HS-5 (cell line): ENCODE measurements at places on chromosomes 6 and 20.

GRCh38 chr20:46872328-46873211, 22.1 kb upstream of the EYA2 start:
- DNase-seq, result no peak

DNA sequence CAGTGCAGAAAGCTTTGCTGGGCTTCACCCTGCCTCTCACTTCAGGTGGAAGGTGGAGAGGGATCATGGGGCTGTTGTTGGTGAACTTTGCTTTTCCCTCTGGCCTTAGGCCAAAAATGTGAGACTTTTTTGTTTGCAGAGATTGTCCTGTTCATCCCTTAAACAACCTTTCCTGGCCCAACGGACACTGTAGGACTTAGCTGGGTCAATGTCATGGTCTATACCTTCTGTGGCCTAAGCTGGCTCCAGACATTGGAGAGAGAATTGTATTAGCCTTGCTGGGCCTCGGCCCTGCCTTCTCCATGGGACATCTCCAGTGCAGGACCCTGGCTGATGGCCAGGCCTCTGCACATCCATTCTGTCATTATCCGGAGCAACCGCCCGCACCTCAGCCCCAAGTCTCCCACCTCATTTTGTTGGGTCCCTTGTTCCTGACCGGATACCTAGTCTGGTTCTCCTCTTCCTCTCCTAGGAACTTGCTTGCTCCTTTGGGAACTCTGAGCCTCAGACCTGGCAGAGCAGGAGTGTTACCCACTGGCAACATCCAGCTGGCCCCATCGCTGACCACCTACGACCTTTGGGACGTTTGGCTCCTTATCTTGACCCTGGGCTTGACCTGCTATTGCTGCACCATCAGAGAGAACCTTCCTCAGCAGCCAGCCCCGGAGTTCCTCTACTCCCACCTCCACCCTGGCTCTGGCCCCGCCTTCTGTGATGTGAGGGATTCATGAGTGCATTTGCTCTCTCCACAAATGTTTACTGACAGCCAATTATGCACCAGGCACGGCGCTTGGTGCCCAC, 128.2 kb downstream of the BANF2 start:
- no peak for DNase-seq

GRCh38 chr6:106546691-106547414, 82.4 kb downstream of the RTN4IP1 start:
- peak; percentile 82 for DNase-seq

GRCh38 chr20:24777746-24778145, 171.3 kb upstream of the CST7 start:
- DNase-seq, result no peak

DNA sequence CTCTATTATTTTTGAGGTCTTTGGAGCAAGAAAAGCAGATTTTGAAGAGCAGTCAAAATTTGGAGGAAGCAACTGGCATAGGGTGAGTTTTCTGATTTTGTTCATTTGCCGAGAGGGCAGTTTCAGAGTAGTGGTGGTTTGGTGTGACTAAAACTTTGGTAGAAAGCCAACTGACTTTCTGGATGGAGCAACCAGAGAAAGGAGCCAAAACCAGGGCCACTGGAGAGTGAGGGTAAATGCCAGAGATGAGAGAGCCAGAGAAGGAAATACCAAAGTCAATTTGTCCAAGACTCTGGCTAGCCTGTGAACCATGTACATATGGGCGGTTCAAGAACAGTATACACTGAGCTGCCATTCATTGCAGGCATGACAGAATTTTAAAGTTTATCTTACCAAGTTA, 40.5 kb upstream of the ZBTB24 start:
- DNase-seq, result peak; percentile 49

DNA sequence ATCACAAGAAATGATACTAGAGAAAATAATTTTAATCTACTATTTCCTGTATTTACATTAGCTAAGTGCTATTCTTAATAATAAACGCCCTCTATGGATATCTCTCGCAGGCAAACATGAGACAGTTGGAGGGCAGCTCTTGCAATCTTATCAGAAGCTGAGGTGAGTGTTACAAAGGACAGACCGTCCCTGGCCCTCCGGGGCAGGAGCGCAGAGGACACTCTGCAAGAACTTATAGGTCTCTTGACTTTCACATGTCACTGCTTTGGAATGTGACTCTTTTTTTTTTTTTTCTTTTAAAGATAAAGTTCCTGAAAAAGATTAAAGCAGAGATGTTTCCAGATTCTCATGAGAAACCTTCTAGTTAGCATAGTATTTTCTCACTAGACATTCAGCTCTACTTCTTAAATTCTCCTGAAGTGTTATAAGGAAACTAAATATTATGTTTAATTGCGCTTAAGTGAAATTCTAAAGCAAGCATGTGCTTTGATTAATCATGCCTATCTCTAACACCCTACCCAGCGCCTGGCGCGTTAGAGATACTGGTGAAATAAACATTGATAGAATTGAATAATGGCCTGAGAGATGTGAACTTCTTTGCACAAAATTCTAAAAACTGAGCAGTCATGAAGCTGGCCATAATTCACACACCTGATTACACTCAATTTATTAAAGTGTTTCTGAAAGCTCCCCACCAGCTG, 57.4 kb downstream of the SYTL3 start:
- no peak for DNase-seq

GRCh38 chr6:65126667-65127066, 580.4 kb downstream of the EYS start:
- no peak for DNase-seq

DNA sequence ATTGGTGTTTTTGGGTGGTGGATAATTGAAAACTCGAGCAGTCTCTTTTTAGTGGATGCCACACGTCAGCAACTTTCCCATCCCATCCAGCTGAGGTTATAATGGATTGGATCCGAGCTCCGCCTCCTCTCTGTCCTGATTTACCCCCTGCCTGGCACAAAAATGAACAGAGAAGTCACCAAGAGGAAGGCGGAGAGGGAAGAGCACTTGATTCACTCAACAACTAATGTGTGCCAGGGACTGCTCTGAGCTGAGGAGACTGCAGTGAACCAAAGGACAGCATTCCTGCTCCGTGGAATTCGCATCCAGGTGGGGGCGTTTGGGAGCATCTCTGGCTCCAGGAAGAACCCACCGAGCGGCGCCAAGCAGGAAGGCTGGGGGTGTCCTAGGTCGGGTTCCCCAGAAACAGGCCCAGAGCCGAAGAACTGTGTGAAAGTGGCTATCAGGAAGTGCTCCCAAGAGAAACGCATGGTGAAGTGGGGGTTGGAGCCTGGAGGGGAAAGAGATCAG, 95.8 kb upstream of the NAA20 start:
- DNase-seq, result no peak

DNA sequence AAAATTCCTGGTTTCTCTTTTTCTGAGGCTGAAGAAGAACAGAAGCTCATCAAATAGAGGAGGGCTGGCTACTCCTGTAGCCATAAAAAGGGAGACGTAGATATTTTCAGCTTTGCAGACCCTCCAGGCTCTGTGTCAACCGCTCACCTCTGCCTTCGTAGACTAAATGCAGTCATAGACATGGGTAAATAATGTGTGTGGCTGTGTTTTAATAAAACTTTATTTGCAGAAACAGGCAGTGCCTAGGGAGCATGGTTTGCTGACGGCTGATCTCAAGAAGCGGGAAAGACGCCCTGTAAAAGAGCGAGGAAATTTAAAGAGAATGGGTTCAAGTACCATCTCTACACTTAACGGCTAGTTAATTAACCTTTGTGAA, 171.8 kb downstream of the BCAS1 start:
- DNase-seq, result no peak

- DNase-seq, result no peak
Observed at GRCh38 chr6:53290537-53291510, 57.9 kb downstream of the ELOVL5 start.

DNA sequence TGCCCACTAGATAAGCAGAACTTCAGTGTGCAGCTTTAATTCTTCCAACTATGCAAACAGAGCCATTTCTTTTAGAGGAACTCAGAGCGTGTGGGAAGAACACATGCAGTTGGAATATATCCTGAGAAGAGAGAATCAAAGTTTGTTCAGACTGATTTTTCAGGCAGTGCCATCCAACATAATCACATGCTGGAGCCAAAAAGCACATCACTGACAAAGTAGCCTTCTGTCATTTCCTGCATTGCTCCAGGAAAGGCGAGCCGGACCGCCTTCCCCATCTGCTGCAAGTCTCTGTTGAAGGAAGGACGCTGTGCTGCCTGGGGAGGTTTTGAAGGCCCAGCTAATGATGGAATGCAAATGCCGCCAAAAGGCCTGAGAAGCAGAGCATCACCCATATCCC, 98.4 kb downstream of the DOK5 start:
- no peak for DNase-seq

GRCh38 chr20:14312001-14312400, 25.4 kb downstream of the FLRT3 start:
- no peak for DNase-seq

GRCh38 chr6:162576016-162576415, 151.6 kb downstream of the PRKN start:
- no peak for DNase-seq

GRCh38 chr6:4743926-4744325, 32.3 kb upstream of the CDYL start:
- no peak for DNase-seq

GRCh38 chr6:137309078-137309762, 90.0 kb upstream of the IFNGR1 start:
- peak; percentile 30 for DNase-seq

DNA sequence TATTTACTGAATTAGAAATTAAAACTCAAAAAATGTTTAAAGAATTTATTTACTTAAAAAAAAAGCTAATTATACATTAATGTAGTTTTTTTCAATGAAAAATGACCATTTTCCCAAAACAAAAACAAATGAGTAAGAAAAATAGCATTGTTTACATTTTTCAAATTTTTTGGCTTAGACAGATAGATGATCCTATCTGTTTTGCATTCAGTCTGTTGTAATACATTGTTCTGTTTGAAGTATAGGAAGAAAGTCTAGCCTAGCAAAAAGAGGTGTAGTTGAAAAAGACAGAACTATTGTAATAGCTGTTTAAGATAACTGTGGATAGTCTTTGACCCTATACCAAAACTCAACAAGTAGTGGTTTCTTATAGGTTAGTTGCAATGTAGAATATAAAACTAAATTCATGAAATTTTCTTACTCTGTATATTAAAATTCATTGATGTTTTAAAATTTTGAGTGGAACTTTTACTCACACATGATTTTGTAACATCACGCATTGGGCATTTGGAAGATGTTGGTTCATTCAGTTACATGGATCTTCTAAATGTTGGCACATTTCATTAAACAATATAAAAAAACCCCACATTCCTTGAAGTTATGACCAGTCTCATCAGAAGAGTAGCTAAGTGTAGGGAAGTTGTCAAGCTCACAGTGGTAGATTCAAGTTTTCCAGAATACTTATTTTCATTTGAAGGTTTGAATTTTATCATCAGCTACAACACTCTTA, 62.0 kb downstream of the KCNS1 start:
- DNase-seq, result no peak

DNA sequence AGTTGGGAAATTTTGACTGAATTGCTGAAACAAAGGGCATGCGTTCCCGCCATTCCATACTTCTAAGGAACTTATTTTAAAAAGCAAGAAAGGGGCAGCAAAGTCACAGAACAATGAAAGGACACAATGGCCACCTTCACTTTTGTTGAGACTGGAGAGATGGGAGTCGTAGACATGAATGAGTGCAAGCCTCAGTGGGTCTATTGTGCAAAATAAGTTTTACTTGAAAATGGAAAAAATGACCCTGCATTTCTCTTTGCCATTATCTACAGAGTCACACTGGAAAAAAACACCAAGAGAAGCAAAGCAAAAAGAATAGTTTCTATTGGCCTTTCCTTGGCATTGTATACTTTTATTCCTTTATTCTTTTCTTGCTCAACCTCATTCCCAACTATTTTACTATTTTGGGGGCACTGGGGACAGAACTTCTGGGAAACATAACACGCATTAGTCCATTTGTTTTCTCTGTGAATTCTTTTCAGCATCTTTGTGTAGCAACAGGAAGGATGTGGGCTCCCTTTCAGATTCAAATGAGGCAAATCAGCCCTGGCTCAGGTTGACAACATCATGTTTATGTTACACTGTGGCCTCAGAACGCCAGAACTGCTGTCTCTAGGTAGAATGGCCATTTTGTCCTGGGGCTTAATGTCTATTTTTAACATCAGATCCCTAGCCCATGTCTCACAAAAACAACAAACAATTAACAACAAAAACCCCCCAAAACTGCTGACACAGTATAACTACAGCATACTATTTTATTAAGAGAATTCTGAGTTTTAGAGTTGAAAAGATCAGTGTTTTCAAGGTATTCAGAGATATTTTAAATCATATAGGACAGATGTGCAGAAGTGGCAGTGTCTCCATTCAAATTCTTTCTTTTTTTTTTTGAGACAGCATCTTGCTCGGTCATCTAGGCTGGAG, 122.2 kb downstream of the FYN start:
- no peak for DNase-seq

- no peak for DNase-seq
Observed at GRCh38 chr6:113876695-113877094, 19.6 kb downstream of the MARCKS start.

DNA sequence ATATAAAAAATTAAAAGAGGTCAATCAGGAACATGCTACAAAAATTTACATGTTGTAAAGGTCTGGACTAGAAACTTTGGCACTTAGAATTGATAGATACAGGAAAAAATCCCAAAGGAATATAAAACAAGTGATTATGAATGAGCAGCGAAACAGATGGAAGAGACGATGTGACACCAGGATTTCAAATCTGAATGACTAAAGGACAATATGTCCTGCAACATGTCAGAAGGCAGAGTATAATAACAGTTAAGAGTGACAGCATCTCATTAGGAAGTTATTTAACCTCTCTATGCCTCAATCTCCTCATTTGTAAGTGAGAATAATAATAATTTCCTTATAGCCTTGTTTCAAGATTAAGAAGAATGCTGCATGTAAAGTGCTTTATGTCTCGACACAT, 50.3 kb downstream of the FRK start:
- DNase-seq, result no peak

GRCh38 chr20:22951966-22952365, 83.1 kb upstream of the SSTR4 start:
- DNase-seq, result no peak

DNA sequence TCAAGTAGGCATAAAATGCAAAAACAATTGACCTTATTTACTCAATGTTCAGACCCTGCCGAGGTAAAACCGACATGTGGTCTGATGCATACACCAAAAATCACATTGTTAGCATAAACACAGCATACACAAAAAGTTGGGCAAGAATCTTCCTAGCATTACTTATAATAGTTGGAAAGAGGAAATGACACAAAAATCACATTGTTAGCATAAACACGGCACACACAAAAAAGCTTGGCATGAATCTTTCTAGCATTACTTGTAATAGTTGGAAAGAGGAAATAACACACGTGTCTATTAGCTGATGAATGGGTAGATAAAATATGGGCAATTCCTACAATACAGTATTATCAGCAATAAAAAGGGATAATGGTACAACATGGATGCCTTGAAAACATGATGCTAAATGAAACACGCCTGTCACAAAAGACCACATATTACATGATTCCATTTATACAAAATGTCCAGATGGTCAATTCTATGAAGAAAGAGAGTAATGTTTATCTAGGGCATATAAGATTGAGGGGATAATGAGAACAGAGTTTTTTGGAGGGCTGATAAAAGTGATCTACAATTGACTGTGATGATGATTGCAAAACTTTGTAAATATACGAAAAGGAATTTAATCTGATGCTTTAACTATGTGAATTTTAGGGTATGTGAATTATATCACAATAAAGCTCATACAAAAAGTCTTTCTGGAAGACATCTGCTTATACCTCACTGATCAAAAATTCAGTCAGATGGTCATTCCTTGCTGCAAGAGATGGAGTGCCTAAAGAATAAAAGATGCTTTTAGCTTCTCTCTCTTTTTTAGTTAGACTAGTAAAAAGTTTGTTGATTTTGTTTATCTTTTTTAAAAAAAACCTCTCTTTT, 1019.5 kb upstream of the CITED2 start:
- DNase-seq, result no peak

GRCh38 chr6:154359161-154359574, 2.6 kb upstream of the IPCEF1 start:
- DNase-seq, result no peak
